ENCODE measurements at places on chromosomes 11 and 22.

- DNase-seq: no peak
These were observed 203.0 kb upstream of the CCDC179 start for GRCh38 chr11:23063276-23063675.

DNA sequence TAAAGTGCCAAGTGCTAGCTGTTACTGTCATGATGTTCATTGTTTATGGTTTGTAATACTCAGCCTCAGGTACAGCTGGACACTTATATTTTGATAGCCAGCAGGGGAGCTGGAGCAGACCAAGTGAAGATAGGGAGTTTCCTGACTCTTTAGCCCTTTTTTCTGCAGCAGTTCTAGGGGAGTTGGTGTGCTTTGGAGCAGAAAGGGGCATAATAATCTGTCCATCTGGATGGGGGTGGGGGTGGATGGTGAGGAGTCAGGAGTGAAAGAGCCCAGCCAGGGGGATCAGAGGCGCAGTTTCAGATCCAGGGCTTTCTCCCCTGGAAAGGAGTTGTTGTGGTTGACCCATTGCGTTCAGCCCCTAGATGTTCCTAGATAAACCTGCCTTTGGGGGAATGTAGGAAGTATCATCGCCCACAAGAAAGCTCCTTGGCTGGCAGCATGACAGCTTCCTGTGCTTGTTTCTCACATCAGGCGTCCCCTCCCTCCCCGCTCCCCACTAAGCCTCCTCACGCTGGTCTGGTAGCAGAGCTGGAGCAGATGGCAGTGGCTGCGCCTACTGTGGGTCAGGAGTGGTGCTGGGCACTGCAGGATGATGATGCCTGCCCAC is 41.9 kb downstream of the MED15 start:
- no peak for DNase-seq

DNA sequence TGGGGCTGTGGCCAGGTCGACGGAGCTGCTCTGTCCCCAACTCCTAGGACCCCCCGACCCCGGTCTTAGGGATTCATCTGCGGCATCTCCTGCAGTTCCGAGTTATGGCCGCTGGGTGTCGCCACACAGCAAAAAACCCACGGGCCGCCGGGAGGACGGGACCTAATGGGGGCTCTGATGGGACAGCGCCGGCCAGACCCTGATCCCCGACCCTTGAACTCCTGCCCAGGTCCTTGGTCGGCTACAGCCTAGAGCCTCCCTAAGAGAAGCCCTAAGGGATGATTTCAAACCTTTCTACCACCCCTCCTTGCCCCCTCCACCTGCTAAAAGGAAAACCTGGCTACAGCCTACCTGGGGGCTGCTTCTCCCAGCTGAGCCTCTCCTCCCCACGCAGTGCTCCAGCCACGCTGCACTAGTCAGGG is 30.8 kb upstream of the LRRC10B start:
- no peak for DNase-seq

DNA sequence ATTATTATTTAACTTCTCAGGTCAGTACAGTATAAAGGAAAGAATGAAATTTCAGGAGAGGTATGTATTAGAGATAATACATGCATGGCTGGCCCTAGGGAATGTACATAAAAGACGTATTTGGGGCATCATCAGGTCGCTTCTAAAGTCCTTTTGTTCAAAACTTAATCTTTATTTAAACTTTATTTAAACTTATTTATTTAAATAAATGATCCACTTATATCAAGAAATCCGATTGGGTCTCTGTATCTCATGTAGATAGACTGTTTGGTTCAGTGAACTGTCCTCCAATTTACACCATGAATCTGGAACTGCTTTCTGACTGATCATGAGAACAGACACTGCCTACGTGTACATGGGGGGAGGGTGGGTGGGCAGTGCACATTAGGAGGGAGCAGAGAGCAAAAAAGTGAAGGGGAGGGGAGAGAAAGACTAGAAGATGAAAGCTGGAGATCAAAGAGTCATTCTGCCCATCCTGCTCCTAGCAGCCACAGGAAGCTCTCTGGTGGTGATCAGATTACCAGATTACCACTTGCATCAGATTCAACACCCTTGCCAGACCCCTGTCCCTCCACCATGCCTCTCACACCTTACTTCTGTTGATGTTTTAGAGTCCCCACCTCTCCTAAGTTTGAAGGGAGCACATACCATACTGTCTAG is 92.1 kb upstream of the MTMR2 start:
- DNase-seq: no peak

DNA sequence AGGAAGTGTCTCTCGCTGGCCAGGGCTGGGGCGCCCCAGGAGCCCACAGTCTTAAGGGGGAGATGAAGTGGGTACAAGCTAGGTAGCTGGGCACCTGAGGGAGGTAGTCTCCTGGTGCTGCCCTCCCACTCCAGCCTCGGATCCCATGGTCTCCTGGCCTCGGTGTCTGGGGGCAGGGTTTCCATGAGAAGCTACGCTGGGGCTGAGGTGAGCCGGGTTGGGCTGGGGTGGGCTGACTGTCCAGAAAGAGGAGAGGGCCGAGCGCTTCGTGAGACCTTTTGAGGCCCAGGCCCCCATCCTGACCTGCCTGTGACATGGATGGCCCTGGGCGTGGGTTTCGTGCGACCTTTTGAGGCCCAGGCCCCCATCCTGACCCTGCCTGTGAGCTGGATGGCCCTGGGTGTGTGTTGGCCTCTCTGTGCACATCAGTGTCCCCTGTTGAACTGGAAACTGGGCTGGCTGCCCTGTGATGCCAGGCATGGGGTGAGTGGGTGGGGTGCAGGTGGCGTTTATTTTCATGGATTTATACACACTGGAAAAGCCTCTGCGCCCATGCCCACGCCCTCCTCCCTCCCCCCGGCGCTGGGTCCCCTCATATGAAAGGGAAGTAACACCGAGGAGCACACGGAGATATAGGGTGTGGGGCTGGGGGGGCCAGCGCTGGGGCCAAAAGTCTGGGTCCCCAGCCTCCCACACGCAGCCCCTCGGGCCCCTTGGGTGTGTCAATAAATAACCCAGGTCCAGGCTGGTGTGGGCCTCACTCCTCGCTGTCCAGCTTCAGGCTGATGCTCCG is 8.6 kb downstream of the AIP start:
- DNase-seq: no peak

- no peak for DNase-seq
These were observed 12.3 kb downstream of the HYOU1 start for GRCh38 chr11:119044708-119045107.

DNA sequence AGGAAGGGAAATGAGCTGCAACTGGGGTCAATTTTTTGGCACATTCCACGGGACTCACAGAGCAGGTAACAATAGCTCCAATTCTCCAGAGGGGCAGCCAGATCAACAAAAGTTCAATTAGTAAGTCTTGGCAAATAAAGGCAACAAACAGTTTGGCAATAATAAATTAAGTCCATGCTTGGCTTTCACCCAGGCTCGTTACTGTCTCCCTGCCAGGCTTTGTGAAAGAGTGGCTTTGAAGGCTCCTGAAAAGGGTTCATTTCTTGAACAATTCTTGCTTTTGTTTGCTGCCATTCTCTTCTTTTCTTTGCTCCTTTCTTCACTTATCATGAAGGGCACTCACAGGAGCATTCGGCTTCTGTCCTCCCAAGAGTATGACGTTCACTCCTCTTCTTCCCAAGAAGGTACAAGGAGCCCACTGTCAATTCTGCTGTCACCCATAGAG is 123.3 kb downstream of the APIP start:
- no peak for DNase-seq

GRCh38 chr22:36279219-36279666 is 26.3 kb downstream of the APOL1 start:
- DNase-seq: no peak

Measured in anterior cingulate cortex (tissue), 58 donors.